GM23338 (cell line): ENCODE measurements at places on chromosomes 11 and 22. TPM values are rescaled to one million over a fixed set of nuclear protein-coding genes. Genes with fewer than 3 reads are reported as not detected.

GRCh38 chr11:82855616-82856015 is 44.6 kb downstream of the PRCP start:
- H3K27ac ChIP-seq: no peak overlapping the region
- DNase-seq: no peak
- H3K36me3 ChIP-seq: no peaks in the 10 kb centered on the region
- no peaks in the 10 kb centered on the region for H3K4me1 ChIP-seq
- no peaks in the 10 kb centered on the region for H3K27me3 ChIP-seq

DNA sequence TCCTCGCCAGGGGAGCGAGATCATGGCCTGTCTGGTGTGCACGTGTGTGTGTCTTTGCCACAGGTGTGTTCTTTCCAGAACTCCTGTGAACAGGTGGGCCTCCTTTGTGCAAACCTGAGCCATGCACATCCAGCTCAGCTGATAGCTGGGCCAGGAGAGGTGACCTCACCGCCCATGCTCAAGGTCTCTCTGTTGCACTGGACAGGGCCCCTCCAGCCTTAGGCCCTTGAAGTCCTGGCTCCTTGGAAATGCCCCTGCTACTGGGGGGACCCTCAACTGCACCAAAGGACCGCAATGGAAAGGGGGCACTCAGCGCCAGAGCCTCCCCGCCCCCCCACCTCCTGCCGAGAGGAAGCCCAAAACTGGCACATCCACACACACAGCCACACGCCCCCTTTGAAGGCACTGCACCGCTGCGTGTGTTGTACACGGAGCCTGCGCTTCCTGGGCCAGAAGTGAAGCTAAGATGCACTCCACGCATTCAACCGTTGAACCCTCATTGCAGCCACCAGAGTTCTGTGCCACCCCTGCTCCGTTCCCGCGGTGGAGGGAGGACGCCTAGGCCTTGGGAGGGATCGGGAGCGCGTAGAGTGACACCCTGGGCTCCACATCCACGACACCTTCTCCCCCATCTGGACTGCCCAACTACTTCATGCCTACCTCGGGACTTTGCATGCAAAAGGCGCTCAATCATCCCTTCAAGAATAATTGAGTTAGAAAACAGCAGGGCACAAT is 16.4 kb upstream of the IL2RB start:
- DNase-seq: no peak
- no peak overlapping the region for H3K27ac ChIP-seq
- no peaks in the 10 kb centered on the region; the same call in 1 of the 2 replicates for H3K4me1 ChIP-seq

- no peaks in the 10 kb centered on the region for H3K27me3 ChIP-seq
- H3K27ac ChIP-seq: no peak overlapping the region
- DNase-seq: no peak
These were observed 12.5 kb upstream of the PTPRJ start for GRCh38 chr11:47967577-47968525.

- no peak overlapping the region for H3K27ac ChIP-seq
- H3K27me3 ChIP-seq: no peaks in the 10 kb centered on the region
- H3K4me1 ChIP-seq: no peaks in the 10 kb centered on the region; the same call in 1 of the 2 replicates
- DNase-seq: peak; percentile 41
These were observed 48.4 kb upstream of the THY1 start for GRCh38 chr11:119471329-119471728.

SLC17A6 gene
- 0.16 and 0.31 TPM in 2 replicates for total RNA-seq

MRGPRE gene
- total RNA-seq: not detected in 2 replicates

DNA sequence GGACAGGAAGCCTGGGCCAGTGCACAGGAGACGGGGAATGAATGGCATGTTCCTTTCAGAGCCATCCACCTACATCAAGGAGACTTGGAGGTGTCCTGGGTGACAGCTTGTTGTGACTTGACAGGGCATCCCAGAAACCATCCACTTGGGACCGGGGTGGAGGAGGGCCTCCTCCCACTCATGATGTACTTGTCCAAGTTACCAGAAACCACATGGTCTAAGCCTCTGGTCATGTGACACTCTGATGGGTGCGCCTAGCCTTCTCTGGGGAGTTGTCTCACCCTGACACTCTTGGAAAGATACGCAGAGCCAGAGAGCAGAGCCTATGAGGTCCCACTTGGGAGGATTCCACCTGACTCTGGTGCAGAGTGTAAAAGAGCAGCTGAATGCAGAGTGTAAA is 21.6 kb upstream of the FXYD6 start:
- no peaks in the 10 kb centered on the region for H3K4me1 ChIP-seq
- H3K27ac ChIP-seq: no peak overlapping the region
- no peak overlapping the region for H3K4me3 ChIP-seq
- no peaks in the 10 kb centered on the region for H3K27me3 ChIP-seq
- H3K36me3 ChIP-seq: no peaks in the 10 kb centered on the region
- DNase-seq: no peak

DNA sequence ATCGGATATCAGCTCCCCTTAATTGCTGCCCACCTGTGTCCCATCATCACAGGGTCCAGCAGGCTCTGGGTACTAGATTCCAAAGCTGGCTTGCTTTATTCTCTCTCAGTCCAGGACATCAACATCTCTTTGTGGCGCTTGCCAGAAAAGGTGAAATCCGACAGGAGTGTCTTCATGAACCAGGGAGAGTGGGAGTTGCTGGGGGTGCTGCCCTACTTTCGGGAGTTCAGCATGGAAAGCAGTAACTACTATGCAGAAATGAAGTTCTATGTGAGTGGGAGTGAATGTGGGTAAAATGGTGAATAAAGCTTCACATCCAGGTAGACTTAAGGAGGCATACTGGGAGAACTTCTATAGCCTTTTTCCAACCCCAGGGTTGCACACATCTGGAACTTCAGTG is 11.0 kb downstream of the HTR3A start:
- no peak for DNase-seq
- no peaks in the 10 kb centered on the region for H3K27me3 ChIP-seq
- no peak overlapping the region for H3K27ac ChIP-seq
- no peak overlapping the region for H3K4me3 ChIP-seq
- H3K36me3 ChIP-seq: no peaks in the 10 kb centered on the region
